Fibroblast of mammary gland (primary cell): ENCODE measurements at places on chromosomes 11 and 22.
A peak's percentile ranks its signal among the peaks of the same experiment; 100 is the strongest.

GRCh38 chr11:66002648-66003225 lies 434 bp downstream of the BANF1 start:
- DNase-seq = peak; percentile 51

DNA sequence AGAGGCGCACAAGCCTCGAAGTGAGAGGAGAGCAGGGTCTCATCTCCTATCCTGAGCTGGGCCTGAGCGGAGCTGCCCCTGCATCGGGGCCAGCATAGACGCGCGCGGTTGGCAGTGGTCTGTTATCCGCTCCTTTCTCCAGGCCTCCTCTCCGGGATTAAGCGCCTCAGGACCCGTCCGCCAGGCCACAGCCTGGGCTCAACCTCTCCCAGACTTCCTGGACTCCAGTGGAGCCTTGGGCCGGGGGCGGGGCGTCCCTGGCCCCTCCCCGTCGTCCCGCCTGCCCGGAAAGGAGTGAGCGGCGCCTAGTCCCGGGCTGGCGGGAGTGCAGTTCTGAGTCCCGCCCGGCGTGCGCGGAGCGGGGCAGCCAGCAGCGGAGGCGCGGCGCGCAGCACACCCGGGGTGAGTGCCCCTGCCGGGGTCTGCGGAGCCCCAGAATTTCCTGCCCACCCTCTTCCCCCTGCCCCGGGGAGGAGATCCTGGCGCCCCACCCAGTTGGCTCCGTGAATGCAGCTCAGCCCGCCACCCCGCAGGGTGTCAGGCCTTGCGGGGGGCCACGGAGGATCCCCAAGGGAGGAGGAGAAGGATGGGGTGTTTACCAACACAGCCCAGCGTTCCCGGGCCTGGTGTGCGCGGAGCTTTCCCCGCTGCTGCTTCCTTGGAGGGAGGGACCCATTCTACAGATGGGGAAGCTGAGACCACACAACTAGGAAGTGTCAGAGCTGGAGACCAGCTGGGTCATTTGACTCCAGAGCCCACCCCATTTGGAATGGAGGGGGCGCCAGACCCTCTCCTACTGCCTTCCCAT lies at the start of gene TCIRG1:
TCIRG1 (plus strand) TSS at position 308 of the 808 bp plus-strand sequence. CDS start 2,247 bp downstream, outside the sequence.
- peak; percentile 80 for DNase-seq

- no peak for DNase-seq
Measured at GRCh38 chr22:45784357-45785277, 113.0 kb downstream of the ATXN10 start.

DNA sequence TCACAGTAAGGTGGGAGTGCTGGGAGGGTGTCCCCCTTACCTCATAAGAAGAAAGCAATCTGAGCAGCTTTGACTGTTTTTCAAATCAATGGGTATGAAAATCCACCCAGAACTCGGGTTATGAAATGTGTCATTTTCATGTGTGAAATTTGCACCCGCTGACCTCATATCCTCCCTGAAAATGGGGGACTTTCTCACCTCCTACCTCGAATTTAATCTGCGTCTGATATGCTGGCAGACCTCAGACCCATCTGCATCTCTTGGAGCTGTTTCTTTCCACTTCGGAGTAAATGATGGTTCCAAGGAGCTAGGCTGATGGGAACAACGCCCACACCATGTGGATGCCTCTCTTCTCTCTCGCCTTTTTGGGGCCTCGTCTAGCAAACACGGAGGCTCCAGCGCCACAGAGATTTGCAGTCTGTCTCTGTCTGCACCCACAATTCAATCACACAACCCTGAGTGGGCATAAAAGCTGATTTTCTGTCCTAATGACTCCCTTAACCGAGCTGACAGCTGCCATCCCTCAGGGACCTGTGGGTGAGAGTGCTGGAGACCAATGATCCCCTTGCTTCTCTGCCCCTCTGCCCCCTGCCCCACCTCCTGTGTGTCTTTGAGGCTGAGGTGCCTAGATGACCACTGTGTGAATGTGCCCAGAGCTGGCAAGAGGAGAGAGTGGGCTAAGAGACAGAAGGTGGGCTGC lies 71.0 kb downstream of the TRIM29 start:
- no peak for DNase-seq

GRCh38 chr22:30340911-30341685 lies 14.4 kb upstream of the TBC1D10A start:
- DNase-seq = no peak

- no peak for DNase-seq
Measured at GRCh38 chr11:124582565-124582964, 12.8 kb downstream of the OR8A1 start.
